ENCODE measurements at places on chromosomes 1 and 21.

DNA sequence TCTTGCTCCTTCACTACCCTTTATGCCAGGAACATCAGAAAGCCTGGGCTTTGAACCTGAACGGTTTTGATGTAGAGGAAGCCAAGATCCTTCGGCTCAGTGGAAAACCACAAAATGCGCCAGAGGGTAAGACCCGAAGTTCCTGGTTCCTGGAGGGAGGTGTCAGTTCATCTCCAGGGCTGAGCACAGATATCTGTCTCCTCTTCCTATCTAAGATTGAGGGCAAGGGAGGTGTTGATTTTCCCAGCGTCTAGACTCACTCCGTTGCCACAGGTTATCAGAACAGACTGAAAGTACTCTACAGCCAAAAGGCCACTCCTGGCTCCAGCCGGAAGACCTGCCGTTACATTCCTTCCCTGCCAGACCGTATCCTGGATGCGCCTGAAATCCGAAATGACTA, 915 bp downstream of the CDC20 start:
- no peak for DNase-seq

- no peak for DNase-seq
Measured at GRCh38 chr1:196361112-196361714, 247.0 kb downstream of the KCNT2 start.

DNA sequence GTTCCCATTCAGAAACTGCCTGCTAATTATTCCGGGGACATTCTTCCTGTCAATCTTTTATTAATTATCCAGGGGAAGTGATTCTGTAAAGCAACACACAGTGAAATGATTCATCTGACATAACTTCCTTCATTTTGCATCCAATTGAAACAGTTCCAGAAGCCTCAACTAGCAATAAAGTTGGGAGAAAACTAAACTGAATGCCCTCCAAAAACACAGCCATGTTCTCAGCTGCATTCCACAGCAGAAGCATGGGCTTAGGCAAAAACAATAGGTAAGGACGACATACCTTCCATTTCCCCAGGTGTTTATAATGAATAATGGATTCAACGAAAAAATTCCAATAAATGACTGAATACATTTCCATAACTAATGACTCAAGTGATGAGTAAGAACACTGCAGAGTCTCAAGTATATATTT, 36.9 kb upstream of the TARBP1 start:
- DNase-seq = no peak

- no peak for DNase-seq
Measured at GRCh38 chr21:28256420-28256831, 736.3 kb downstream of the LTN1 start.

DNA sequence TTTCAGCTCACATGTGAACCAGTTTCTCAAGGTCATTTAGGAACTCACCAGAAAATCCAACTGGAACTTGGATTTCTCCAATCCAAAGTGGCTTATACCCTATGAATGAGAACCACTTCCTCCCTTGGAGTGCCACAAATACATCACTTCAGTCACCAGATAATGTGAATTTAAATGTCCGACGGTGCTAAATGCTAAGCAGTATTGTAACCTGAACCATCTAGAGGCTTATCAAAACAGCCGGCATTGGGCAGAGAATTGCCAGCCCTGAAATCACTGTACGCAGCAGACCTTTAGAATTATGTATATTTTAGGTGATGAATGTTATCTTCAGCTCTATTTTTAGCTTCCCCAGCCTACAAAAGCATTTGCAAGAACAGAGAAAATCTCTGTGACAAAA, 76.8 kb upstream of the COX20 start:
- DNase-seq = no peak

- no peak for DNase-seq
Measured at GRCh38 chr1:240712014-240712731, 100.2 kb upstream of the GREM2 start.

GRCh38 chr1:30743584-30744059, 14.0 kb downstream of the LAPTM5 start:
- DNase-seq = no peak

GRCh38 chr1:173853074-173853473, 14.7 kb downstream of the GAS5 start:
- DNase-seq = peak; percentile 35

DNA sequence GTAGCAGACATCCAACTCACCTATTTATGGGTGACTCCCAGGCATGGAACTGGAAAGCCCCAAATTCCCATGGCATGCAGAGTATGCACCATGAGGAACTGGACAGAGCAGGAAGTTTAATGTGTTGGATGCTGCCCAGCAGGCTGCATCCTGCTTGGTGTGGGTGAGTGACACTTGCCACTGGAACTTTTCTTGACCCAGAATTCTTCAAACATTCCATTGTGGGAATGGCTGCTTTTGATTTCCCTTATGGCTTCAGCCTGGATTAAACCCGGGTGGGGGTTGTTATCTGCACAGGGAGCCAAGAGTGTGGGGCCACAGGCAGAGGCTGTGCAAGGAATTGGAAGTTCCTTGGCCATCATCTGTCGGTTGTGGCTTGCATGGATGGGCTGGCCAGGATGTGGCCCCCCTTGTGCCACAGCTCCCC, 26.9 kb upstream of the BACE2 start:
- DNase-seq = no peak

GRCh38 chr1:202411422-202411821, 62.9 kb downstream of the PPP1R12B start:
- DNase-seq = no peak

DNA sequence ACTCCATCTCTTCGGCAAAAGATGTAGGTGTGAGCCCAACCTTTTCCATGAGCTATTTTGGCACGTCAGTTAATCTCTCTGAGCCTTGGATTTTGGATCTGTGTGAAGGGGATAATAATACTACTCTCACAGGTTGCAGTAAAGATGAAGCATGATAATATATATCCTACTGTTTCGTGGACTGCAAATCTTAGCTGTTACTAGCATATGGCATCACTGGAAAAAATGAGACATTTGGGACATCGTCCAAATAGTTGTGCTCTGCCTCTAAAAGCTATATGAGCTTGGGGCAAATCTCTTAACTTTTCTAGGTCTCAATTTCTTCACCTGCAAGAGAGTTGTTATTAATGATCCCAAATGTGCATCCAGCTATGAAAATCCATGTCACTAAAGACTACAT, 147.4 kb upstream of the ZRANB2 start:
- no peak for DNase-seq

DNA sequence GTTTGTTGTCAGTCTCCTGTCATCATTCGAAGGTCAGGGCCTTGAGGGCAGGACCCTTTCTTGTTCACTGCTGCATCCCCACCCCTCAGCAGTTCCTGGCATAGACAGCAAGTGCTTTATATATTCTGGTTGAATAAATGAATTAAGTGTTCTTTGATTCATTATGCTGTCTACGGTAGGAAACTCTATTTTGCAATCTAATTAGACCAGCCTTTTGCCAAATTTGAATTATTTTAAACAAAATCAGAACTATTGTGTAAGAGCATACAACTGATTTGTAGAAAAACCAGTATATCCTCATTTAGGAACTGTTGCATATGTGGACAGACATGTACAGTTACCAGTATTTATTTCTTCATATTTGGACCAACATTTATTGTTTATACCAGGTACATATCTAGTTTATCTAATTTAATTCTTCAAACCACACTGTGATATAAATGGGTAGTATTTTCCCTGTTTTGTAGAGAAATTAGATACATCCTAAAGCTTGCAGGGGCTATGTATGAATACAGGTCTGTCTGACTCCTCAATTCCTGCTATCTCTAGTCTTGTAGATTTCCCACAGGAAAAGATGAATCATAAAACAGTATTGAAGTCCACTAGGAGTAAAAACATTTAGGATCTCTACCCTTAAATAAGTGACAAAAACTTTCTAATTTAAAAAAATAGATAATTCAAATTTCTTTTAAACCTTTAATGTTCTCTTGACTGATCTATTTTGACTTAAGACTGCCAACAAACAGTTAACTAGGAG, 10.4 kb downstream of the MGST3 start:
- DNase-seq = peak; percentile 55

GRCh38 chr1:94549706-94550105, 8.1 kb upstream of the F3 start:
- DNase-seq = no peak

DNA sequence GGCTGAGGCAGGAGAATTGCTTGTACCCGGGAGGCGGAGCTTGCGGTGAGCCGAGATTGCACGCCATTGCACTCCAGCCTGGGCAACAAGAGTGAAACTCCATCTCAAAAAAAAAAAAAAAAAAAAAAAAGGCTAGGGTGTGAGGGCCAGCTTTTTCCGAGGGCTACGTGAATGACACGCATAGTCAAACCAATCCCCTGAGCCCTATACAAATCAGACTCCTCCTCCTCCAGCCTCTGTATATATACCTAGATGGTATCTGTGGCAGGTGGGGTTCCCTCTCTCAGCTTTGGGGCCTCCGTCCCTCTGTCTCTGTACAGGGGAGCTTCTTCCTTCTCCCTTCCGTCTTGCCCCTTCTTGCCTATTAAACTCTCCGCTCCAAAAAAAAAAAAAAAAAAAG, 6.7 kb downstream of the S100A16 start:
- DNase-seq = no peak

DNA sequence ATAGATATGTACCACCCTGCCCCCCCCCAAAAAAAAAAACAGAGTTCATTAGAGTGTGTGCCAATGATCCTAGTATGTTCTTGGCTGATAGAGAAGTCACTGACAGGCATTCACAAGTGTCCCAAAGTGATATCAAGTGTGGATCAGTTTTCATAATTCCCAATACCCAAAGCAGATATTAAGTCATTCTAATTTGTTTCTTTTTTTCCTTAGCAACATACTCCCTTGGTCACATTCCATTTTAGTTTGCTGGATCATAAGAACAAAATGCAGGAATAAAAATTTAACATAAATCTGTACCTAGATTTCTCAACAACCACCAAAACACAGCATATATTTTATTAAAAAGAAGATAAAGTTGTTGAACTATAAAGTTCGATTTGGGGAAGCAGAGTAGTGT, 129.8 kb upstream of the PALMD start:
- DNase-seq = no peak

GRCh38 chr1:221778535-221779142, 36.8 kb upstream of the DUSP10 start:
- DNase-seq = no peak

DNA sequence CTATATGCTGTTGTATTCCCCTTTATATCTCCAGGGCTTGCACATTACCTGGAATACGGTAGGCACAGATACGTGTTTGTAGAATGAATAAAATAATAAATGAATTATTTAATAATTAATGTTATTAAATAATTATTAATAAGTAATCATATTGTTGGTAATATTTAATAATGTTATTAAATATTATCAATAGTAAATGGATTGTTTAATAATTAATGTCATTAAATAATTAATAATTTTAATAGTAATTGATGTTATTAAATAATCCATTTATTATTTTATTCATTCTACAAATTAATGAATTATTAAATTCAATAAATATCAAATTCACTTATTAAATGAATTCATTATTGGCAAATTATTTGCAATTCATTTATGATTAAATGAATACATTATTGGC, 175.1 kb downstream of the MATN1 start:
- no peak for DNase-seq

DNA sequence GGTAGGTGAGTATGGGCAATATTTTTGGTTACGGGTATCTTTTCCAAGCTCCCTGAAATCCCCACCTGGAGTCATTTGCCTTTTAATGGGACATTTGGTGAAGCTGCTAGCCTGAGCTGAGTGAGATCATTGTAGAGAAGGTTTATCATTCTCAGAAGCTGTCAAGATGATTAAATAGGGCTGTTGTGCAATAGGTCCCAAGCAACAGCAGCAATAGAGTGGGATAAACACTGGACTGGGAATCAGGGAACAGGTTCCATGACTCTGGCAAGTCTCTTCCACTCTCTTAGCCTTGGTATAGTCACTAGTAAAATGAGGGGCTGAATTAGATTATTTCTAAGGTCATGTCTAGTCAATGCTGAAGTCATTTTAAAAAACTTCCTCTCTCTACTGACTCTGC, 30.3 kb upstream of the FAM78B start:
- no peak for DNase-seq

- DNase-seq = no peak
Measured at GRCh38 chr1:21653744-21654100, 15.4 kb downstream of the RAP1GAP start.

DNA sequence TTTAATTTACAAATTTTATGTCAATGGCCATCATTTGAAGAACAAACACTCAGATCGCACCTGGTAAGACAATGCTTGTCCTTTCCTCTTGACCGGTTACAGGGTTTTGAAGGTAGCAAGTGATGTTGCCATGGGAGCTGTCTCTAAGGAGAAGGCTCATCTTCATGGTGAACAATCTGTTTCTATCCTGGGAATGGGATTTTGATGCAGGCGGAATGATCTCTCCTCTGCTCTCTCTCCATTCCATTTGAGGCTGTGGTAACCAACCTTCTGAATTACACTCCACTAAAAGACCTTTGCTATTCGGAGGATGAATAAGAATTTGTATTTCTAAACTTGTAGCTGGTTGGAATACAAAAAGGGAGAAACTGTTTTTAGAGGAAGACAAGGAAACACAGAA, 57.9 kb upstream of the SLC5A9 start:
- no peak for DNase-seq

DNA sequence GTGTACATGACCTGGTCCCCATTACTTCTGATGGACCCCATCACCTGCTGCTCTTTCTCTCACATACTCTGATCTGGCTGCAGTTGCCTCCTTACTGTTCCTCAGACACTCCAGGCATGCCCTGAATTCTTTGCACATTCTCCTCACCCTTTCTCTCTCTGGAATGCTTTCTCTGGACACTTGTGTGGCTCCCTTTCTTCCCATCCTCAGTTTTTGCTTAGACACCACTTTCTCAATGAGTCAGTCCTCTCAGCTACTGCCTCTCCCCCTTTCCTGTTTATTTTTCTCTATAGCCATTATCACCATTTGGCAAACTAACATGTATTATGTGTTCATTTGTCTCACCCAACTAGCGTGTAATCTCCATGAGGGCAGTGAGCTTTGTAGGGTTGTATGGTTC, 28.1 kb downstream of the PLXNA2 start:
- DNase-seq = no peak

GRCh38 chr1:3001471-3002348, 19.6 kb upstream of the ACTRT2 start:
- DNase-seq = no peak

DNA sequence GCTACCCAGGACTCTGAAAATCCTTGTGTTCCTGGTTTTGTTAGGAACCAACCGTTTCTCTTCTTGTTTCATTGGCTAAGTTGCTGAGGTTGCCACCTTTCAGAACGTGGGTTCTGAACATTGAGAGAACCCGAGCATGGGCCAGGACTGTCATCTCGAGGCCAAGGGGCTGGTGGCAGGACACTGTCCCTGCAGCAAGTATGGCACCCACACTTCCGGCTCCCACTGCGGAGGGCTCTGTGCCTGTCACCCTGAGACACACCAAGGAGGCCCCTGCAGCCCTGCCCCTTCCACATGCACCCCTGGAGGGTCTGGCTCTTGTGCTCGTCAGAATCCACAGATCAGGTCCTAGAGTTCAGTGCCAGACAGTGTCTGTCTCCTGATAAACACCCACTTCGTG, 39.1 kb upstream of the LRRC3 start:
- peak; percentile 31 for DNase-seq

DNA sequence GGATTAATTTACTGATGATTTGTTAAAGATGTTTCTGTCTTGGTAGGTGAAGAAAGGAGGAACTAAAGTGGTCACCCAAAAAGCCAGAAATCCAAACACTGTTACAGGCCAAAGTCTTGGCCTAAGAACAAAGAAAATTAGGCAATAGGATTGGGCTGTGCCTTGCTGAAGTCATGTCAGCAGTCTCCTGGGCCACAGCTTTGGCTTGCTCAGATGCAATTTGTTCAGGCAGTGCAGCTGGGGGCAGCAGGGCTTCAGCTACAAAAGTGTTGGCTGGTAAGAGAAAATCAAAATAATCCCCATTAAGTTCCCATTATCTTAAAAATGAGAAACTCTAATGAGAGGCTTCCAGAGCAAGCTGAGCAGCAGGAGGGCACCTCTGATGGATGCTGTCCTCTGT, 14.0 kb upstream of the RAP1A start:
- DNase-seq = no peak

Data from left lung (tissue), 14 donors.